ENCODE measurements at places on chromosomes 11 and 22.

DNA sequence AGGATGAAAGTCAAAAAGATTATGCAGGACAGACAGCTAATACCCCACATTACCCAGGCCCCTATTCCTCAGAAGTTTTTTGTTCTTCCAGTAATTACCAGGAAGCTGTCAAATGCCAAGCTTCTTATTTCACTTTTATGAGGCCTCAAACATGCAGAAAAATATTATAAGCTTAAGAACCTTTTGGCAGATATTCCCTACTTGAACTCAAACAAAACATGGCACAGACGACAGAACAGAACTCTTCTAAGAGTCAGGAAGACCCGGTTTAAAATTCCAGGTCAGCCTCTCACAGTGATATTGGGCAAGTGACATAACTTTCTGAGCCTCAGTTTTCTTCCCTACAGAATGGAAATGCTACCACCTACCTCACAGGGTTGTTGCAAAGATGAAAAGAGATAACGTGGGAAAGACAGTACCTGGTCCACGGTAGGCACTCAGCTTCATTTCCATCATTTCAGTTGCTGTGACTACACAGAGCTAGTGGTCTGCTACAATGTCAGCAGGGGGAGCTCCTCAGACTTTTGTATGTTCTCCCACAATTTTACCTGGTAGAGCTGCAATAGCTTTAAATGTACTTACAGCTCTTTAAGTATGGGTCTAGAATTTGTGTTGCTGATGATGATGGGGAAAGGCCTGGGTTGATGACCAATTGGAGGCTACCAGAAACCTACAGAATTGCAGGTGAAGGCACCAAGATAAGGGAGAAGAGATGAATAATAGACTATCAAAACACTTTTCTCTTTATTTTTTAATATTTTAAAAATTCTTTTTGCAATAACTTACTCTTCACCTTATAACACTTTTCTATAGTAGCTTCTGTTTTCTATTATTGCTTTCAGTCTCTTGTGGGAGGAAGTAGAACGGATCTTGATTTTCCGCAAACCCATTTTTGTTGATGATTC, 98.3 kb upstream of the CHRM4 start:
- peak; percentile 58 for DNase-seq

DNA sequence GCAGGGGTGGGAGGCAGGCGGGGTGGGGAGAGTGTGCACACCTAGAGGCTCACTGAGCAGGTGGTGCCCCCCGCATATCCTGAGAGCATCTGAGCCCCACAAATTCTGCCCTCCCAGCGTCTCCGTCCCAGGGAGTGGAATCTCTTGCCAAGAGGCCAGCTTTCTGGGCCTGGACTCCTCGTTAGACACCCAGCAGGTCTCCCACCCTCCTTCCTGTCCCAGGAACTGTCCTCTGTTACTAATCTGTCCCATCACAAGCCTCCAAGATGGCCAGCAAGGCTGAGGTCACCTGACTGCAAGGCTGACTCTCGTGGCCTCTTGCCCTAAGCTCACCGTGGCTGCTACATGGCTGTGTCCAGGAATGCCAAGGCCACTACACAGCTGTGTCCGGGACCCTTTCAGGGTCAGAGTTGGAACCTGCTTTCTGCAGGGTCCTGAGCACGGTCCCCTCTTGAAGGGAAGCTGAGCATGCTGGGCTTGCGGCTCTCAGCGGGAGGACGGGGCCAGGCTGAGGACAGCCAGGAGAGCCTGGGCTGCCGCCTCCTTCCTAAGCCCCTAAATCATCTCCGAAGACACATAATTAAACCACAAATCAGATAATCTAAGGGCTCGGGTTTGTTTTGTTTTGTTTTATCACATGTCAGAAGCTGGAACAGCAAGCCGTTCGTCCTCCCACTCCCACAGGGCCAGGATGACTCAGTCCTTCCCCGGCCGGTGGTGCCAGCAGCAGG, 1327.3 kb downstream of the TBC1D22A start:
- DNase-seq: no peak

GRCh38 chr11:44008088-44008501, 39.7 kb upstream of the ACCSL start:
- DNase-seq: no peak

- DNase-seq: peak; percentile 54
Measured at GRCh38 chr22:43263645-43264514, 76.9 kb upstream of the TTLL12 start.

- no peak for DNase-seq
Measured at GRCh38 chr22:38865201-38866023, 6.6 kb downstream of the CBX6 start.

DNA sequence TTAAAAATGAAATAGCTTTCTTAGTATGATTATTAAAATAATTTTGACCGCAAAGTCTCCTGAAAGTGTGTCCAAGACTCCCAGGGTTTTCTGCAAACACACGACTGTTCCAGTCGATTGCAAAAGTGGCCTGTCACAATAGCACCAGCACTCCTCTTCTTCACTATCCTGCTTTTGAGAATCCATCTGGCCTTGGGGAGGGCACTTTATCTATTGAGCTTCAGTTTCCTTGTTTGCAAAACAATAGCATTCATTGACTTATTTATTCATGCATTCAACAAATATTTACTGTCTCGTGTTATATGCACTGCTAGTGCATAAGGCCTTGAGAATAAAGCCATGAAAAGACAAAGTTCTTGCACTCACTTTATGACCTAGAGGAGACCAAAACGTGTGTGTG, 96.2 kb upstream of the NTM start:
- DNase-seq: no peak

DNA sequence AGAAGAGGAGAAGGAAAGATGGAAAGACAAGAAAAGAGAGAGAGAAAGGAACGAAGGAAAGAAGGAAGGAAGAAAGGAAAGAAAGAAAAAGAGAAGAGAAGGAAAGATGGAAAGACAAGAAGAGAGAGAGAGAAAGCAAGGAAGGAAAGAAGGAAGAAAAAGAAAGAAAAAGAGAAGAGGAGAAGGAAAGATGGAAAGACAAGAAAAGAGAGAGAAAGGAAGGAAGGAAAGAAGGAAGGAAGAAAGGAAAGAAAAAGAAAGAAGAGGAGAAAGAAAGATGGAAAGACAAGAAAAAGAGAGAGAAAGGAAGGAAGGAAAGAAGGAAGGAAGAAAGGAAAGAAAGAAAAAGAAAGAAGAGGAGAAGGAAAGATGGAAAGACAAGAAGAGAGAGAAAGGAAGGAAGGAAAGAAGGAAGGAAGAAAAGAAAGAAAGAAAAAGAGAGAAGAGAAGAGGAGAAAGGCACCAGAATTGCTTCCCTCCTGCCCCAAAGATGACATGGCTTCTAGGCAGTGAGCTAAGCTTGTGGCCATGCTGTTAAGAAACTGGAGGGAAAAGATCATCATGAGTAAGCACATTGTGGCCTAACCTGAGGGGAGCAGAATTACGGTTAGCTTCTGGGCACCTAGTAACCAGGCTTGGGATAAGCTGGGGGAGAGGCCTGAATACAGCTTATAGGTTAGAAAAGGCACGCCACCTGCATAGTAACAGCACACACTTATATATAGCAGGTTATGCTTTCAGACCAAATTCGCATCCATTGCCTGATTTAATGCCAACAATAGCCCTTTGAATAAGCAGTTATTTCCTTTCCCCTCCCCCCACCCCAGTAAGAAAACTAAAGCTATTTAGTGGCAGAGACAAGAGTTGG, 2.3 kb upstream of the ST3GAL4 start:
- DNase-seq: no peak
